ENCODE measurements at places on chromosomes 1 and 21.
A peak's percentile ranks its signal among the peaks of the same experiment; 100 is the strongest.

GRCh38 chr1:205986861-205987260 lies 16.3 kb downstream of the RAB7B start:
- no peaks in the 10 kb centered on the region for H3K36me3 ChIP-seq
- H3K4me3 ChIP-seq: no peak overlapping the region
- peaks cover 8% of the 10 kb centered on the region for H3K27me3 ChIP-seq
- H3K4me1 ChIP-seq: no peaks in the 10 kb centered on the region
- no peak for DNase-seq
- no peak overlapping the region for H3K27ac ChIP-seq

DNA sequence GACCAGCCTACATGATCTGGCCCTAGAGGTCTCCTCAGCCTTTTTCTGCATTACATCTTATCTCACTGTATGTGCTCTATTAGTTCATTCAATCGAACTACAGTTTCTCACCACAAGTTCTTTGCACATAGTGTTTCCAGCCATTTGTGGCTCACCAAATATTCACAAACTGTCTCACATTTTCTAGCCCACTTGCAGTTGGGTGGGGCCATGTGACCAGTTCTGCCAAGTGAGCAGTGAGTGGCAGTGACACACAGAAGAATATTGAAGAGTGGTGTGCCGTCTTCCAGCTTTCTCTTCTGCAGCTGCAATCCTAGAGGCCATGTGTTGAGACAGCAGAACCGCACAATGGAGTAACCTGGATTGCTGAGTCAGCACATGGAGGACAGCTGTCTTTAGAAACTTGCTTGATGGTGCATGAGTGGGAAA lies 103.2 kb upstream of the ZNF644 start:
- H3K27ac ChIP-seq: peak overlapping the region; percentile 93
- no peaks in the 10 kb centered on the region for H3K36me3 ChIP-seq
- peaks cover 25% of the 10 kb centered on the region for H3K4me1 ChIP-seq
- H3K4me3 ChIP-seq: peak overlapping the region; percentile 25
- peak; percentile 39 for DNase-seq

DNA sequence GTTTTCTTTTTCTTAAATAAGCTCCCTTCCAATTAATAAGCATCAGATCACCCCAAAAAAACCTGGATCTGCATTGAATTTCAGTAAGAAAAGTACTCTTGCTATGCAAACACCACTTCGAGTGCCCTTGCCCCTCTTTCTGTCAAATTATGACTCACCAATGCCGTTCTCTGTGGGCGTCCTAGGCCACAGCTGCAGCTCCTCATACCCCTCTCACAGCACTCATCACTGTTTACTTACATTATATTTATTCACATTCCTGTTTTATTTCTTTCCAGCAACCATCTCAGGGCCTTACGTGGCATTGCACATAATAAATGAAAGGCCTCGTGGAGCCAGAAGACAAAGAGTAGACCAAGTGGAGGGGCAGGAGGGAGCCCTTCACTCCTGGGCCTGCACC lies 99.1 kb upstream of the CTTNBP2NL start:
- H3K27ac ChIP-seq: no peak overlapping the region
- no peaks in the 10 kb centered on the region for H3K36me3 ChIP-seq
- H3K27me3 ChIP-seq: peaks cover 4% of the 10 kb centered on the region
- DNase-seq: no peak
- no peaks in the 10 kb centered on the region for H3K4me1 ChIP-seq

DNA sequence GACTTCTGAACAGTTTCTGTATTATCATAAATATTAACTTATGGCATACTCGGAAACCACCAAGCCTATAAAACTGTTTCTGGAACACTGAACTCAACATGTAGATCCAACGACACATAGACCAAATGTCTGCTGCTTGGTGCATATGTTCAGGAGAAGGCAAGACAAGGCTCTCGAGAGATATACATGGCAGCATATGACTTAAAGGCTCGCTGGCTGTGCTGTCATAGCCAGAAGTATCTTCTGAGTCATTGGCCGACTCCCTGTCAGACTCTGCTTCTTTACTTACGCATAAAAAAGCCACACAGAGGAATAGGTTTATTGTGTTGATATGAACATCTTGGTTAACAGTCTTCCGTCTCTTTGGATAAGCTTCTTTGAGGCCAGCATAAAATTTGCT lies 60.6 kb downstream of the LYST start:
- peaks cover 72% of the 10 kb centered on the region for H3K36me3 ChIP-seq
- no peak for DNase-seq
- no peak overlapping the region for H3K27ac ChIP-seq
- peaks cover 7% of the 10 kb centered on the region for H3K4me1 ChIP-seq

GRCh38 chr1:64933296-64934070 lies 32.9 kb downstream of the JAK1 start:
- H3K27me3 ChIP-seq: no peaks in the 10 kb centered on the region
- H3K4me1 ChIP-seq: peaks cover 83% of the 10 kb centered on the region
- H3K4me3 ChIP-seq: peak overlapping the region; percentile 45
- peak overlapping the region; percentile 74 for H3K27ac ChIP-seq
- no peak for DNase-seq
- H3K36me3 ChIP-seq: peaks cover 29% of the 10 kb centered on the region

DNA sequence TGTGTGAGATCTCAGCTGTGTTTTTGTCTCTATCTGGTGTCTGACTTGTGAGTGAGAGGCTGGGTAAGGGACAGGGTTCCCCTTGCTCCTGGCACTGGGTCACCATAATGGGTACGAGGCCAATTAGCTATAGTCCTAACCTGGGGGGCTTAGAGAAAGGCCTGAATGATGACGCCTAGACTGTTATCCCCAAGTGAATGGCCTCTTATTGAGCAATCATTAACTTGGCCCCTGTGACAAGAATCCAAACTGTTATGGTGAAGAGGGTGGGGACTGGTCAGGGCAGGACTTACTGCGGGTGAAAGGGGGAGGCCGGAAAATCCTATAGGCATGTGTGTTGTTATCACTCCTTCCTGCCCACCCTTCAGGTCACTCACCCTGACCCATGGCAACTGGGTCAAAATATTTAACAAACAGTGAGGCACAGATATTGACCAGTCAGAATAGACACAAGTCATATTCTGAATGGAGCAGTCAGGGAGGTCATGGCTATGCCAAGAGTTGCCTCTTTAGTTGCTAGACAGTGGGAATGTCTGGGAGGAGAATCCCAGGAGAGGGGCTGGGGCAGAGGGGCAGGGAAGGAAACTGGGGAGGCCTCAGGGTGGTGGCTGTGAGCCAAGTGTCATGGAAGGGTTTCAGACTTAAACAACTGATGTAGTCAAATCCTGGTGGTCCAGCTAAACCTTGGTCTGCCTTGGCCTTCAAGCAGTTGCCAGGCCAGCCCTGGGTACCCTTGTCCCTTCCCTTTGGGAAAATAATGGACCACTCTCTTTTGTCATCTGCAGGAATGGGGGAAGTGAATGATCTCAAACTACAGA lies 3.2 kb downstream of the NR0B2 start:
- no peaks in the 10 kb centered on the region for H3K36me3 ChIP-seq
- no peaks in the 10 kb centered on the region for H3K27me3 ChIP-seq
- DNase-seq: no peak

DNA sequence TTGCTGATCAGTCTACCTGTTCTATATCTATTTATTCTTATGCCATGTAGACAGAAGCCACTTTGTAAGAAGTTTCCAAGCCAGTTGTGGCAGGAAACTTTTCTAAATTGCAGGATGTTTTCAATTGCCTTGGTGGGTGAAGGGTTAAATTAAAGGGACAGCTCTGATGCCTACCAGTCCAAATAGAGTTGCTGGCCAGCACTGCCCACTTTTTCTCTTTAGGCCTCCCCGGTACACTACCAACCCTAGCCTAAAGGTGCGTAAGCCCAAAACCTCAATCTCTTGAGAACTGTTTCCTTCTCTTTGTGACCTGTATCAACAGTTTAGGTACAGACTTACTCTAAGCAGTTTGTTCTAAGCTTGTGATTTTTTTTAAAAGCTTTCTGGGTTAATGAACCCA lies 15.5 kb downstream of the SUSD4 start:
- no peaks in the 10 kb centered on the region for H3K36me3 ChIP-seq
- no peaks in the 10 kb centered on the region for H3K4me1 ChIP-seq
- H3K27me3 ChIP-seq: no peaks in the 10 kb centered on the region
- no peak for DNase-seq

Measured in activated T-cell treated with anti-CD3 and anti-CD28 coated beads, Interleukin-2, amount 50 U/mL, for 24 hours (primary cell).